Smooth muscle cell of the brain vasculature (primary cell): ENCODE measurements at places on chromosomes 3 and 15.

- no peak for DNase-seq
These were observed 40.4 kb upstream of the PRICKLE2 start for GRCh38 chr3:64265646-64266045.

GRCh38 chr3:176872771-176873209 lies 324.5 kb downstream of the TBL1XR1 start:
- DNase-seq = peak; percentile 15

DNA sequence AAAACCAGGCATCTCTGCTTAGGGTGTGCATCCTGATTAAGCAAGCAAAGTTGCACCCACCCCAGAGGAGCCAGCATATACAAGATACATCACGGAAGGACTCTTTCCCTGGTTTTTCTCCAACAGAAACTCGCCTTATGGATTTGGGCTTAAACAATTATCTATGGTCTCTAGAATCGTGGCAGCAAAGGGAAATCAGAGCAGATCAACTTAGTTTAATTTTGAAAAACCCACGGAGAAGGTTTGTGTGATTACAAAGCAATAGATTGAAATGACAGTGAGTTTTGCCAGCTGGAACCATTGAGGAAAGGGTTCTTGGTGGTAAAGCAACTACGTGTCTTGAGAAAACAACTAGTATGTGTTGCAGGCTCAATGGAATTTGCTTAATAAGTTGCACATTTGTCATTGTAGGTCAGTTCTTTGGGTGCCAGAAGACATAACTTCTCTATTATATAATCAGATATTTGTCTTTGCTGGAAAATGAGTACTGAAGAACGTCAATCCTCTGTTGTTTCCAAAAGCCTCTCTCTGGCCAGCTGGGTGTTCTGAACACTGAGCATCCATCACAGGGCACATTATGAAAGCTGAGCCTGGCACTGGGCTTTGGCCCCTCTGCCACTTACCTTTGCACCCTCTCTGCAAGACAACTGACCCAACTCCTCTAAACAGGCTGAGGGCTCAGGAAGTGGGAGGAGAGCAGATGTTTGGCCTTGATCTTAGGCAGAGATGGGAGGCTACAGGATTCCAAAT lies 75.7 kb upstream of the FBN1 start:
- no peak for DNase-seq

GRCh38 chr3:100798012-100798411 lies 88.7 kb downstream of the TFG start:
- no peak for DNase-seq

DNA sequence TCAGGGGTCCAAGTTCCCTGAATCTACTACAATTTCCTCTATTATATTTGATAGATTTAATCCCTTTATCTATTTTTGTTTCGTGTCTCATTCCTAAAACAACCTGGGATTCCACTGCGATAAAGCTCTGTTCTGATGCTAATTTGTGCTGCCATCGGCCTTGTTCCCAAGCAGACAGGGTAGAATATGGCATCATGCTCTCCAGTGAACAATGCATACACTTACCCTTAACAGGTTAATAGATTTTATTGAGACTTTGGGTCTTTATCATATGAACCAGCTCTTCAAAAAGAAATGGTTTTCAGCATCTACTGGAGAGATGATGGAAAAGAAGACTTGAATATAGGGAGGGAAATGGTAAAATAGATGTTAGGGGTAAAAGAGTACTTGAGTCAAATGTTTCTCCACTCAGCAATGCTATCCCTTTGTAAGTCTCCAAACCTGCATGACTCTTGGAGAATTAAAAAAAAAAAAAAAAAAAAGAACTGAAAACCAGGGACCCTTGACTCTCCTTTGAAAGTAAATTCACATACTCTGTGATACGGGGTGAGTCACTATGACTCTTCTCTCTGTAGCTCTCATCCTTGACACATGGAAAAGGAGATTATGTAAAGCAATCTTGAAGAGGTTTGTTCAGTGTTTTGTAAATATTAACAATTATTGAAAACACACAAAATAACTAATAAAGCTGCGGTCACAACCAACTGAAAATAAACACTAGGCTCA lies 268.8 kb downstream of the ZBTB20 start:
- no peak for DNase-seq

DNA sequence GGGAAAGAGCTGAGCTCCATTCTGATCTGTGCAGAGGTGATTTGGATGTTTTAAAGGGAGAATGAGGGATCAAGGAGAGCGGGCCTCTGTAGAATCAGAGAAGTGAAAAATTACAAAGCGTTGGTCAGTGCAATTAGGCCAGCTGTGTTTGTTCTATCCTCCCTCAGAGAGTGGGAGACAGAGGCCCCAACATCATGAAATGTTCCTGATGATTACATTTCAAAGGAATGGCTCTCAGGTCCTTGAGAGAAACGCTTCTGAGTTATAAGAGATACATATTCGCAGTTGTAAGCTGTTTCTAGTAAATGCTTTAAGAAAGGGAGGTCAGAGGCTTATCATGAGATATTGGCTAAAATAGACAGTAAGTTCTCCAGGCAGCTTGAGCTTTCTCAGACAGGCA lies 15.7 kb upstream of the CAND2 start:
- DNase-seq = no peak

DNA sequence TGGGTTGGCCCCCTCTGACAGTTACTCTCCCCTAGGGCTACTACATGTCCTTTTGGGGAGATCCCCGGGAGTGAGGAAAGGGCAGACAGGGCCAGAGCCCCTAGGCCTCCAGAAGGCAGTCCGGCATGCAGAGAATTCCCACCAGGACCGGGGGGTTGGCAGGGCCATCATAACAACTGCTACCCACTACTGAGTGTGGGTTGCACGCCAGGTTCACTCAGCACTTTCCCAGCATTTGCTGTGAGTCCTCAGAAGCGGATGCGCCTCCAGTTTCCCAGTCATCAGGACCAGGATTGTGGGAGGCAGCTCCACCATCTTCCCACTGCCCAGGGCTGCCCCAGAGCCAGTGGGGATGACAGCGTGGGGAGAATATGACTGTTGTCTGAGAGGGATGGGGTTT lies 51.2 kb upstream of the HERC1 start:
- DNase-seq = no peak

DNA sequence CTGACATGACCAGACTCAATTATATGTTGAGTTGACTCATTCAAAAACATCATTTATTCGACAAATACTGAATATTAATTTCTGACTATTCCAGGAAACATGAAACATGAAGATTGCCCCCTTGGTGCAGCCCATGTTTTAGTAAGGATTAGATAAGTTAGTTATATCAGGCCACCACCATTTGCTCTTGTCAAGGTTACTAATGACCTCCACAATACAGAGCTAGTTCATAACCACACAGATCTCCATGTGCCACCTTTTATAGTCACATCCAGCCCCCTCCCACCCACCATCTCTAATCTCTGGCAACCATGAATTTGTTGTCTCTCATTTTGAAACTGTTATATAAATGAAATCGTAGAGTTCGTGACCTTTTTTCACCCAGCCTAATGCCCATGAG lies 15.7 kb downstream of the KLHL18 start:
- no peak for DNase-seq

DNA sequence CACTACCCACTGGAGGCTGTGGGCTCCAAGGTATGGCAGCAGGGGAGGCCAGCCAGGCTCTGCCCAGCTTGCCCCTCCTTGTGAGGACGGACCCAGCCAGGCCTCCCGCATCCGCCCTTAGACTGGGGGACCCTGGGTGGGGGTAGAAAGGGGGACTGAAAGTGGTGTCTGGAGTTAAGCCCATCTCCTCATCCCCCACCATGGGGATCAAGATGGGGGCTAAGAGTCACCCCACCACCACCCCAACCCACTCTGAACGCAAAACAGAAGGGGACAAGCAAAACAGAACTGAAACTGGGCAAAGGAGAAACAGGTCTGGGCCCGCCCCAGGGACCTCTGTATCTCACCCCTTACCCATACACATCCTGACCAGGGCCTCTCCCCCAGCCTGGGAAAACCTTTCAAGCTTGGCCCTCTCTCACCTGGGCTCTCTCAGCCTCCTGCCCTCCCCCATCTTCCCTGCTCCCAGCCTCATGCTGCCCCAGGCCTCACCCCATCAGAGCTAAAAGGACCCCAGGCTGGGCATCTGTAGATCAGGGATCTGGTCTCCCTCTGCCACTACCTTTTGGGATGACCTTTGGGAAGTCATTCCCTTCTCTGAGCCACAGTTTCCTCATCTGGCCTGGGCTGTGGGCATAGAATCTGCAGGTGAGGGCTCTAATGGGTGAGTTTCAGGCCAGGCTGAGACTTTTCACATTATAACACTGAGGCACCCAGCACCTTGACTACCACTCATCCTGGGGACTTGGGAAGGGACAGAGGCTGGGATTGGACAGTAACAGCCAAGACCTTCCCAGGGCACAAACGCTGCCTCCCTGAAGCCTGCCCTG lies 30.0 kb upstream of the CYP11A1 start:
- DNase-seq = no peak

GRCh38 chr3:171901615-171902312 lies 58.6 kb downstream of the TMEM212 start:
- DNase-seq = no peak

- DNase-seq = no peak
These were observed 25.8 kb upstream of the PRTG start for GRCh38 chr15:55768670-55769185.

DNA sequence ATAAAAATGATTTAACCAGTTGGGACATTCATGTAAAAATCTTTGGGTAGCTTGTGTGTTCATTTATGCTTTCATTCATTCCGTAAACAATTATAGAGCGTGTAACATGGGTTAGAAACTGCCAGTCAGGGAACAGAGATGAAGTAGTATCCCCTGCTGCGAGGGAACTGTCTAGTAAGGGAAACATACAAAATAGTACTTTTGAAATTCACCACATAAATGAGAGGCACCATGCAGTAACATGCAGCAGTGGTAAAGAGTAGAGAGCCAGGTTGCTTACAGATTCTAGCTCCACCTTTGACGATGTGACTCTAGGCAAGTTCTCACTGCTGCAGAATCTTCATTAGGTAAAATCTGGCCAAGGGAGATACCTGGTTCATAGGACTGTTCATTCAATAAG lies 938 bp downstream of the DZIP3 start:
- DNase-seq = no peak

DNA sequence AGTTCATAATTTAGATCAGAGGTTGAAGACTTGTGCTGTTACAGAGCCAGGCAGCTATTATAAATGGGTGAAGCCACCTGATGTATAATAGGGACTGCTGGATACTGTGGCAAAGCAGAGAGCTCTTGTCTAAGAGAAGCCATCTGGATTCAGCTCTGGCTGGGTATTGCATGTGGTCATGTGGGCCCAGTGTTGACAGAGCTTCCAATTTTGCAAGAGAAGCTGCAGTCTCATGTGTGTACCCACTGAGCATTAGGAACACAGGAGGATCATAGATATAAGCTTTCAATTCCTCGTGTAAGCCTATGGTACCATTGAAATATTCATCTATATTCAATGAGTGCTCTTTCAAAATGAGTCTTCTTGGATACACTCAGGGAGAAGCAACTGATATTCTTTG lies 303.9 kb upstream of the SLCO3A1 start:
- no peak for DNase-seq

- DNase-seq = no peak
These were observed 65.1 kb downstream of the B3GNT5 start for GRCh38 chr3:183317886-183318865.

DNA sequence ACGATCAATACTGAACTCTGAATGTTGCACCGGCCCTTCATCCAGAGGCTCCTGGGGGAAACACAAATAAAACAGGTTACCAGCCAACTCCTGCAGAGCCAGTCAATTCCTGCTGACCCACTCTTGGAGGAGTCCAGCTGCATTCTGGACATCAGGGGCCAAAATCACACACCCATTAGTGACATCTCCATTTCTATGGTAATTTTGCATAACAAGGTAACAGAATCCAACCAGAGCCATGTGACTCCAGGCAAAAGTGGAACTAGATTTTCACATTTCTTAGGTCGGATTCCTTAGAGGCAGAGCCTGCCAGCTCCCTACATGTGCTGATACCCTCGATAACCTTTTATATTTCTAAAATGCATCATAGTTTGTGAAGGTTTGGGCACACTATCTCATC lies 119.2 kb upstream of the CTNNB1 start:
- DNase-seq = no peak

GRCh38 chr3:66259566-66260255 lies 38.9 kb downstream of the SLC25A26 start:
- no peak for DNase-seq

DNA sequence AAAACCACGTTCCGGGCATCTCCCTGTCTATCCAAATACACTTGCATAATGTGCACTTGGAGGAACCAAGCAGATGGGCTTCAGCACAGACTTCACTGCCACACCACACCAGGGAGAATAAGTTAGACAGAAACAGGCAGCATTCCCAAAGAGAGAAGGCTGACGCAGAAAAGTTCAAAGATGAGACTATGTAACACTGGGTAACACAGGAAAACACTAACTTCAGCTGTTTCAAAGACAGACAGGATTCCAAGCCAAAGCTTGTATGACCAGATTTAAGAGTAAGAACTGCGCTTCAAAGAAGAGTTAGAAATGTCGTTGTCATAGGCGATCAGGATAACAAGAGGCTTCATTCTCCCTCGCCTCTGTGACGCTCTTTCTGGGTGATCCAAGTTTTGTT lies 19.9 kb downstream of the SLC51A start:
- DNase-seq = no peak

DNA sequence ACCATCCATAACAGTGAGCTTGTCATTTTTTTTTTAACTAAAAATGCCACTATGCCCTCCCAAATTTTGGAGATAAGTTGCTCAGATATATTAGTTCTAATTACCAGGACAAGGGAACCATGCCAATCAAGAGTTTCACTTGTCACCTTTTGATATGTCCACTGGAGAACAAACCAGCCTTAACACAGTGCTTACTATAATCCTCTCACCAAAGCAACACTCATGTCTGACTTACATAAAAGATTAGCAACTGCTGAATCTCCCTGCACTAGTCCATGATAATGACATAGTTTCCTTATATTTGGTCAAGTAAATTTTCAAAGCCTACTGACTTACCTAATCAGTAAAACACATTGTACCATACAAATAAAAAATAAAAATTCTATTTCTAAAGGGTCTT lies 44.4 kb downstream of the TTBK2 start:
- DNase-seq = no peak
